ENCODE measurements at places on chromosomes 3 and 15. TPM values are rescaled to one million over a fixed set of nuclear protein-coding genes. Genes with fewer than 3 reads are reported as not detected.

GRCh38 chr15:38885001-38885400, 320.4 kb upstream of the RASGRP1 start:
- no peaks in the 10 kb centered on the region for H3K27me3 ChIP-seq
- H3K4me1 ChIP-seq, result peaks cover 15% of the 10 kb centered on the region
- H3K4me3 ChIP-seq, result no peak overlapping the region
- H3K36me3 ChIP-seq, result no peaks in the 10 kb centered on the region

The HRG gene
- 0.16 TPM for total RNA-seq

The ABI3BP gene
- 3.1 TPM for total RNA-seq

The STAC gene
- total RNA-seq, result 1.2 TPM

The NDUFB4 gene
- 113 TPM for total RNA-seq

The ZBED2 gene
- 6.5 TPM for total RNA-seq

- H3K4me1 ChIP-seq, result no peaks in the 10 kb centered on the region
- no peak for DNase-seq
- no peaks in the 10 kb centered on the region for H3K27me3 ChIP-seq
- H3K36me3 ChIP-seq, result no peaks in the 10 kb centered on the region
- no peak overlapping the region for H3K27ac ChIP-seq
- H3K4me3 ChIP-seq, result no peak overlapping the region
Observed at GRCh38 chr3:17118771-17119170, 234.0 kb downstream of the PLCL2 start.
